ENCODE measurements at places on chromosomes 11 and 22.

DNA sequence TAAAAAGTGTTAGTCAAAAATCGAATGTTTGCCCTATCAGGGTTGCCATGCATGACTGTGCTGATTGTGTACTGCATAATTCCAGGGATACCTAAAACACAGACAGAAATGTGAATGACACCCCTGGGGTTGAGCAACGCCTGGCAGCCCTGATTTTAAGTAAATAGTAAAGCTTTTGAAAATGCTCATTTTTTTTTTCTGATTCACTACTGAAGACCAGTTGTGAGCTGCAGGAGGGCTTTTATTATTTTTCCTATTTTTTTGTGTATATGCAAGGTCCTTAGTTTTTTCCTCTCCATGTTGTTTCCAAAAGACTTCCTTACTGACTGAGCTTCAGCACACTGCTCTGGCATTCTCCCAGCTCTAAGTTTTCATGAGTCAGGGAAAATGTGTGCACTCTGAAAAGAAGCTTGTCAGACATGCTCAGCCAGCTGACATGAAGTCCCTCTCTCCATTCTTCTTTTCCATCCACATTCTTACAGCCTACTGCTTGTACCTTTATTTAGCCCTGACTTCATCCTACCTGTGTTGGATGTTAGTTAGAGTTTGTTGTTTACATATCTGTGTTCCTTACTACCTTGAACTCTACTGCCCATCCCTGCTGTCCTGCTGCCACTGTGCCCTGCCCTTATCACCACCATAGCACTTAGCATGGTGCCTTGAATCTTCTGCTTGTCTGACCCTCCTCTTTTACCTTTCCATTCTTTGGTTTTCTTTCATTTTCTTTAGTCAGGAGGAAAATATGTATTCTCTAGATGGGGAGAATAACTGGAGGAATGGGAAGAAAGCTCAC, 79.5 kb downstream of the HORMAD2 start:
- no peak for DNase-seq

DNA sequence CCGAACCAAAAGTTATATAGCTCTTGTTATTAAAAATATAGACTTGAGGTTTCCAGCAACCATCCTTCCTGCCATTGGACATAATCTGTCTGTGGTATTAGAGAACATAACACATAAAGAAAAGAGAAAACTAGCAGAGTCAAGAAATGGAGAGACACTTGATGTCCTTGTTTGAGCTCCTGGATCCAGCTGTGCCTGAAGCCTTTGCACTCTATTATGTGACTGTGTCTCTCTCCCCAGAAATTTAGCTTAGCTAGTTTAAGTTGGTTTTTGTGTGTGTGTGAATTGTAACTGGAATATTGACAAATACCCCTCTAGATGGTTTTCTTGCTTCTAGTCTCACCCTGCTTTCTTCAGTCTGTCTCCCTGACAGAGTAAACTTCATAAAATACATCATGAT, 61.6 kb downstream of the SC5D start:
- no peak for DNase-seq

- no peak for DNase-seq
These were observed 17.7 kb upstream of the RASSF10 start for GRCh38 chr11:12991426-12991825.

- DNase-seq: no peak
These were observed 819 bp downstream of the JAML start for GRCh38 chr11:118223992-118224391.

DNA sequence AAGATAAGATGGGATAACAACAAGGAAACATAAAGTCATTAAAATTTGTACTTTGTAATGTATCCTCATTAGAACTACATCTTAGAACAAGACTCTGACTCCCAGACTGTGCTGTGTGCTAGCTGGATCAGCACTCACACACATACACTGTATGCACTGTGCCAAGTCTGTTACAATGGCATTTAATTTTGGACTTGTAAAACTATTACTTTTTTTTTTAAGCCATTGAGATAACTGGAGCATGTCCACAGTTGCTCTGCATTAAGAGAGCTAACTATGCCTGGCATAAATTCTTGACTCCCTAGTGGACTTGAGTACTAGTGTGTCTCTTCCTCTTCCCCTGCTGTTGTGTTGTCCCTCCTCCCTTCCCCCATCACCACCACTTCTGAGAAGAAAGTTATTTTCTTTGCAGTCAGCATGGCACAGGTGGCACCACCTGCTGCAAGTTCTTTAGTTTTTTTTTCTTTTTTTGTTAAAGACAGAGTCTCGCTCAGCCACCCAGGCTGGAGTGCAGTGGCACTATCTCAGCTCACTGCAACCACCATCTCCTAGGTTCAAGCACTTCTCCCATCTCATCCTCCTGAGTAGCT, 268.6 kb downstream of the TMEM135 start:
- no peak for DNase-seq

GRCh38 chr22:44074337-44074984, 50.4 kb downstream of the PARVB start:
- DNase-seq: no peak
